ENCODE measurements at places on chromosomes 4 and X.
A peak's percentile ranks its signal among the peaks of the same experiment; 100 is the strongest.

- DNase-seq: no peak
These were observed 114.3 kb upstream of the HS3ST1 start for GRCh38 chr4:11542952-11543351.

- peak; percentile 36 for DNase-seq
These were observed 32.5 kb downstream of the HMGB2 start for GRCh38 chr4:173301518-173302201.

- no peak for DNase-seq
These were observed 13.5 kb downstream of the PRKX start for GRCh38 chrX:3699821-3700381.

GRCh38 chr4:182810103-182810615, 107.0 kb downstream of the DCTD start:
- no peak for DNase-seq

GRCh38 chr4:104531390-104531789, 36.7 kb upstream of the CXXC4 start:
- DNase-seq: no peak

DNA sequence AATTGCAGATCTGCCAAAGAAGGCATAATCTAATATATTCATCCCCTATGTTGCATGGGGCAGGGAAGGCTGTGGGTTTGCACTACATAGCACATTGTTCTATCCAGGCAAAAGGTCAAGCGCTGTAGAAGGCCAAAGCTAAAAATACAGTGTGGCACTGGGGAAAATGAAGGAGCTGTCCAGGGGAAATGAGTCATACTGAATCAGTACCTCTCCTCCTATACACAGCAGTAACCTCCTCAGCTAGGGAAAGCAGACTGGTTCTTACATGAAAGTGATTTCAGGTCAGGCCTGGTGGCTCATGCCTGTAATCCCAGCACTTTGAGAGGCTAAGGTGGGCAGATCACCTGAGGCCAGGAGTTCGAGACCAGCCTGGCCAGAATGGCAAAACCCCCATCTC, 31.0 kb upstream of the SLC25A4 start:
- peak; percentile 80 for DNase-seq

DNA sequence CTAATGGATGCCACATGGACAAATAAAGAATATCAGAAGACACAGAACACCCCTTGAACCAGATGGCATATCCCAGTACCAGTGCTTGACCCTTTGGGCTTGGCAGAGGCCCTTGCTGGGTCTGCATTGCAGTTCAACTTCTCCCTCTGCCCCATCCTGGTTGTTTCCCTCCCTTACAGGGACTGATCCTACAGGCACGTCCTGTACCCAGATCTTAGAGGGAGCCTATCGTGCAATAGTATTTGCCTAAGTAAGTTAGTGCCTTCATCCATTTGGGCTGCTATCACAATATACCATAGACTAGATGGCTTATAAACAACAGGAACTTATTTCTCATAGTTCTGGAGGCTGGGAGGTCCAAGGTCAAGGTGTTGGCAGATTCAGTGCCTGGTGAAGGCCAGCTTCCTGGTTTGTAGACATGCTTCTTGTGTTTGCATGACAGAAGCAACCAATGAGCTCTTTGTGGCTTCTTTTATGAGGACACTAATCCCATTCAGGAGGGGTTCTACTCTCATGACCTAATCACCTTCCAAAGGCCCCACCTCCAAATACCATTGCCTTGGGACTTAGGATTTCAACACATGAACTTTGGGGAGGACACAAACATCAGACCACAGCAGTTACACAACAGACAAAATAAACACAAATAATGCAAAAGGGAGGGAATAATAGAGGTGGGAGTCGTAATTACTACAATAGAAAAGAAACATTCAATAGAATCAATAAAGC, 146.5 kb upstream of the MSX1 start:
- DNase-seq: no peak

GRCh38 chr4:139854668-139855403, 189.2 kb downstream of the MGST2 start:
- no peak for DNase-seq

GRCh38 chr4:46931981-46932380, 22.9 kb upstream of the COX7B2 start:
- peak; percentile 44 for DNase-seq

- DNase-seq: peak; percentile 54
These were observed 222.1 kb downstream of the CAMK2D start for GRCh38 chr4:113539408-113539807.

DNA sequence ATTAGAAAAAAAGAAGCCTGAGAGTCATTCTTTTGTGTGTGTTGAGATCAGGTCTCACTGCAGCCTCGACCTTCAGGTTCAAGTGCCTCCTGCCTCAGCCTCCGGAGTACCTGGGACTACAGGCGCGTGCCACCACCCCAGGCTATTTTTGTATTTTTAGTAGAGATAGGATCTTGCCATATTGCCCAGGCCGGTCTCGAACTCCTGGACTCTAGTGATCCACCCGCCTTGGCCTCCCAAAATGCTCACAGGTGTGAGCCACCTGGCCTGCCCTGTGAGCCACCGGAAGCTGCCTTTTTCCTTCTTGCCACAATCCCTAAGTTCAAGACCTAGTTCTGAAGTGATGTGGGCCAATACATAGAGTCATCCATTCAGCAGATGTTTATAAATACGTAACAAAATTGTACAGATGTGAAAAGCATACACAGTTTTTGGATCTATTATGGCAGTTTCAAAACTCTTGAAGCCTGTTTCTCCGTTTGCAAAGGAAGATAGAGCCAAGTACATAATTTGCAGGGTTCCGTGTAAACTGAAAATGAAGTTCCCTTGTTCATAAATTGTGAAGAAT, 536 bp upstream of the CTSO start:
- no peak for DNase-seq

DNA sequence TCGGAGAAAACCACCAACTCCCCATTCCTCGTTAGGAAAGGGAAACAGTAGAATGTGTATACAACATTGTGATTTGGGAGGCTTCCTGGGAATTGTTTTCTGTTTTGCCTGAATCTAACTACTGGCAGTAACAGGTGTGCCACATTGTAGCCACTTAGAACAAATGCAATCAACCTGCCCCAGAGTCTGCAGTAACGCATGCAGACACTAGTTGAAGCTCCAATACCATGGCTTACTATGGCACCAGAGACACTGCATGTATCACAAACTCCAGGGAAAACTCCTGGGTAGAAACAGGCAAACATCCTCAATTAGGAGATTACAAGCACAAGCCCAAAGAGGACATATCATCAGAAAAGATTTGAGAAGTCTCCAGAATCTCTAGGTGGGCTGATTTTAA, 154.2 kb upstream of the NEIL3 start:
- no peak for DNase-seq

GRCh38 chr4:19256823-19257222, 994.9 kb upstream of the SLIT2 start:
- DNase-seq: no peak

- no peak for DNase-seq
These were observed 77.4 kb downstream of the CLNK start for GRCh38 chr4:10607206-10607605.

- peak; percentile 76 for DNase-seq
These were observed 202.6 kb upstream of the GYPA start for GRCh38 chr4:144342949-144343760.

DNA sequence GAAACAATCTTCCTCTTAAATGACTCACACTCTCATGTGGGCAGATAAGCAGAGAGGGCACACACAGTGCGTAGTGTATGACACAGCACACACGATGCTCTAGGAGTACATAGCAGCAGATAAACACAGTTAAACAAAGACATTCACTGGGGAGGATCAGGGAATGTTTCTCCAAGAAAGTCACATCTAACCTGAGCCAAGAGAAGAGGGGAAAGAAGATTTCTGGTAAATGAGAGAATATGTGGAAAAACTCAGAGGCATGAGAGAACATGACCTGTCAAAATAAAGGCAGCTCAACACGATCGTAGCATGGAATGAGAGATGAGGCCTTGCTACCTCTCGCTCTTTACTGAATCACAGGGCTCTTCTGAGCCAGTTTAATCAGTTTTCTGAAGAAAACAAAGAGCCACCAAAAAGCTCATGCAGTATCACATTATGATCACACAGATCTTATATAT, 251.0 kb downstream of the ANK2 start:
- DNase-seq: peak; percentile 31

DNA sequence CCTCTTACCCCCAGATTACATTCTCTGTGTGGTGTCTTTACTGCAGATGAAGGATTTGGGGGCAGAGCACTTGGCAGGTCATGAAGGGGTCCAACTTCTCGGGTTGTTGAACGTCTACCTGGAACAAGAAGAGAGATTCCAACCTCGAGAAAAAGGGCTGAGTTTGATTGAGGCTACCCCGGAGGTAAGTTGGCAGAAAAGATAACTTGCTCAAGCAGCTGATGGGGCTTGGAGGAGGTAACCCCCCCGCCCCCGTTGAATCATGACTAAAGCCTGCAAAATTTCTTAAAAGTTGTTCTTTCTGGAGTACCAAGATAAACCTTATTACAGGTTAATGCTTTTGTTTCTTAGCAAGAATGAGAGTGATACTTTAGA, 1.5 kb downstream of the CCNG2 start:
- peak; percentile 28 for DNase-seq

DNA sequence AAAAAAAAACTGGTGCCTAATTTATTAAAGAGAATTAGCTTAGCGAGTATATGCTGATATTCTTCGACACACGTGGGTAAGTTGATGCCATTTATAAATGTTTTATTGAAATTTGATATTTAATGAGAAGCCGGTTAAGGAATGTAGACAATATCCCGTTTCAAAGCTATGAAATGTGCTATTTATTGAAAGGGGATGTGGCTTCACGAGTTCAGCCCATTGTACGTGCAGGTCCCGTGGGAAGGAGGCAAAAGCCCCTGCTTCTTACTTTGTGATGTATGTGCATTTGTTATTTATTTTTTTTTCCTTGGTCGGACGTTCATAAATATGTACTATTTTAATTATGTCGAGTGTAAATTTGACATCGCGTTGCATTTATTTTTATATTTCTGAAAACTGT, 20.2 kb downstream of the SHOX start:
- DNase-seq: no peak

DNA sequence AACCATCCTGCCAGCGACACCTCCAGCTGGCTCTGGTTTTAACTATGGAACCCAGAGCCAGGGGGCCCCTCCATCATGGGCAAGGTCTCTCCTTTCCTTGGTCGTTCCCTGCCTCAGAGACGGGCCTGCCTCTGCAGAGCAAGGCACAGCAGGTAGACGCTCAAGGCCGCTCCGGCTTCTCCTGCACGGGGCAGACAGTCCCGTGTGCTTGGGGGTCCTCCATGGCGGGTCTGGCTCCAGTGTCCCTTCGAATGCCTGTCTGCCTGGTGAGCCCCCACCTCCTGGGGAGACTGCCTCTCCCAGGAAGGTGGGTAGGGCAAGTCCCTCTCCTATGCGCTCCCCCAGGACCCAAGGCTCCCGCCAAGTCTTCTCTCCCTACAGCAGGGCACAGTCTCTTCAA, 71.5 kb downstream of the ACOX3 start:
- DNase-seq: no peak

GRCh38 chrX:129310000-129310399, 213.3 kb downstream of the SMARCA1 start:
- no peak for DNase-seq

- DNase-seq: no peak
These were observed 11.4 kb downstream of the MAOB start for GRCh38 chrX:43870758-43871419.

DNA sequence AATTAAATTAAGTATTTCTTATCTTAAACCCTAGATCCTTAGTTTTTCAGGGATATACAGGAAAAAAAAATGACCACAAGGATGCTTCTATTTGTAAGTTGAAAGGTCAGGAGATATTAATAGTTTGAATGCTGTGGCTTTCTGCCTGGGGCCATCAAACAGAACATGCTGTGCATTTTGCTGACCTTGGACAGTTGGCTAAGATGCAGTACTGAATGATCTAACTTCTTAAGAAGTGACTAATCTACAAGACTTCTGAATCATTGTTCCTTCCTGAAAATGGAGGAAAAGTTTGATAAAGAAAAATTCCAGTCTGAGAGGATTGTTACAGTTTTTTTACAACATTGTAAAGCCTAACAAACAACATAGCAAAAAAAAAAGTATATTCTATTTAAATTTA, 237.8 kb upstream of the JADE1 start:
- DNase-seq: peak; percentile 91

DNA sequence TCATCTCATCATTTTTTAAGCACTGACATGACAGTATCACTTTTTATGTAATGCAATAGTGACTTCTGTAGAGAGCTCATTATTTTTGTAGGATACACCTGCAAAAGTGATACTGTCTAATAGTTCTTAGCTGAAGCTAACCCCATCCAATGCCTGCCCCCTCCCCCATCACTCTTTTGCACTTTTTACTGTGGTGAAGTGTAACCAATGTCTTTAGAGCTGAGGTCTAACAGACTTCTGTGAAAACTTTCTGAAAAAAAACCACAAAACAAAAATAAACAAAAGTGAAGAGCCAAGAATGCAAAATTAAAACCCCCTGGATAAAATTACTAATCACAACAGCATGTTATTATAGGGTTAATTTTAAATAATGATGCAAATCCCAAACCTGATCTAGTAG, 301.1 kb downstream of the ANK2 start:
- DNase-seq: peak; percentile 43

GRCh38 chr4:182955411-182955810, 38.2 kb upstream of the DCTD start:
- no peak for DNase-seq

DNA sequence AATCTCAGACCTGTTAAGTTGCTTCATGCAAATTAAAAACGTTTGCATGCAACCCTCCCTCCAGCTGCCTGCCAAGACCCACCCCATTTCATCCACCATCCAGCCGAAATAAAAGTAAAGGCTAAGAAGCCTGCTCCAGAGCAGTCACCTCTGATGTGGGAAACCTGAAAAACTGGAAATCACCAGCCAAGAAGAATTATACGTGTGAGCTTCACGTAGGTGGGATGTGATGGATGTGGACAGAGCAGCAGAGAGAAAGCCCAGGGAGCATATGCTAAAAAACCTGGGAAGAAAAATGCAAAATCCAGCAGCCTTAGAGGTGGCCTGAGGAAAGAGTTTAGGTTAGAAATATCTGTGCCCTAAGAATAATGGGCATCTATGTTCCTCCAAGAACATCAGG, 160.6 kb upstream of the STS start:
- DNase-seq: no peak

GRCh38 chr4:116328261-116328860, 757.0 kb downstream of the TRAM1L1 start:
- DNase-seq: no peak

DNA sequence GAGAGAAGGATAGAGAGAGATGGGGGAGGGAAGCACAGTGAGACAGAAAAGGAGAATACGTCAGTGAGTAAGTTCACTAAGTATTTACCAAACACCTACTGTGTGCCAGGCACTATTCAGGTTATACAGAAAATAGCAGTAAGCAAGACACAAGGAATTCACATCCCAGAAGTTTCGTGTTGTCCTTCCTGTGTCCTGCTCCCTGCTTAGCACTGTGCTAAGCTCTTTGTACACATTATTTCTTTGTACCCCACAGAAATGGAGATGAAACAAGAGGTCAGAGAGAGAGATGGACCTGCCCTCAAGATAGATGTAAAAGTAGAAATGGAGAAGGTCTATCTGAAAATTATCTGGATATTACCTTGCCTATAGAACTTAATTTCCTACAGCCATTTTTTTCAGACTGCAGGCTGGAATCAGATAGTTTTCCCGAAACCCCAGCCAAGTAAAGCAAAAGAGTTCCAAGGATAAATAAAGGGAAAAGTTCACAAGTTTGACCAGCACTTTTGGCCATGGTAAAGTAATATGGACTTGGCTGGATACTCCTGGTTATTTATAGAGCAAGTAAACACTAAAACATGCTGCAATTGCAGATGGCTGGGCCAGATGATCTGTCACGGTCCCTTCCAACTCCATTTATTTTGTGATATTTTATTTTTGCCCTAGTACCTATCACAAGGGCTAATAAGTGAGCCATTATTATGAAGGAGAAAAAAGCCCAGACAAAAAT, 353.7 kb upstream of the SLC7A11 start:
- DNase-seq: no peak

GRCh38 chr4:113921089-113921794, 58.2 kb downstream of the ARSJ start:
- peak; percentile 26 for DNase-seq
